Muscle of leg (tissue), 16 donors: ENCODE measurements at places on chromosomes 4 and X. TPM values are rescaled to one million over a fixed set of nuclear protein-coding genes. Genes with fewer than 3 reads are reported as not detected.

REPS2 gene
- 8.6 TPM for total RNA-seq

MND1 gene
- total RNA-seq = 5.9 TPM

ARX gene
- total RNA-seq = 1.4 TPM

KDR gene
- 48.9 TPM for total RNA-seq

PHEX gene
- 4.9 TPM for total RNA-seq

TMSB15C gene
- 5.3 TPM for total RNA-seq

ARL9 gene
- total RNA-seq = 0.35 TPM

CABS1 gene
- total RNA-seq = not detected

PDS5A gene
- total RNA-seq = 32.8 TPM

ANXA10 gene
- not detected for total RNA-seq
